Activated naive CD4-positive, alpha-beta T cell treated with Interleukin-2 at 50 U/mL for 16 hours (primary cell): ENCODE measurements at places on chromosomes 3 and 15.

DNA sequence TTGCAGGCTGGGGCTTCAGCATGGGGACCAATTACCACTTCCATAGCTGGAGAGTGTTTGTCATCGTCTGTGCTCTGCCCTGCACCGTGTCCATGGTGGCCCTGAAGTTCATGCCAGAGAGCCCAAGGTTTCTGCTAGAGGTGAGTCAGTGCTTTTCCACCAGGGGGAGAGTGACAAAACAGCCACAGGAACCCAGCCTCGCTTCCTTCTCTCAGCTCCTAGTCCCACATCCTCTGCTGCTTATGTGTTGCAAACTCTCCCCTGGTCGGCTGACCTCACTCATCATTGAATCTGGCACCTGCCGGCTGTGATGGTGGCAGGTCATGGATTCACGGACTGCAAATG is 158.3 kb downstream of the SV2B start:
- DNase-seq = no peak

GRCh38 chr15:74402873-74403587 is 30.7 kb downstream of the SEMA7A start:
- peak; percentile 79 for DNase-seq

GRCh38 chr3:48299746-48300712 is 33.4 kb downstream of the SPINK8 start:
- peak; percentile 25 for DNase-seq

DNA sequence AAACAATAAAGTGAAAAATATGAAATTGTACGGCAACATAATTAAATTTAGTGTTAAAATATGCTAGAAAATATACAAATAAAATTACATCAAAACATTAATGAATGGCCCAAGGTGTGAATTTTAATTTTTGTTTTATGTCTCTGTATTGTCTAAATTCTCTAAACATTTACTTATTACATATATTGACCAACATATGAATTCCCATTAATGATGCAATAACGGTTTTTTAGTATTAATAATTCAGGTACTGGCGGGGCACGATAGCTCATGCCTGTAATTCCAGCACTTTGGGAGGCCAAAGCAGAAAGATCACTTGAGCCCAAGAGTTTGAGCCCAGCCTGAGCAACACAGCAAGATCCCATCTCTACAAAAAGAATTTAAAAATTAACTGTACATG is 20.6 kb upstream of the XRN1 start:
- no peak for DNase-seq

- DNase-seq = no peak
Observed at GRCh38 chr3:14210290-14210688, 31.7 kb downstream of the LSM3 start.

DNA sequence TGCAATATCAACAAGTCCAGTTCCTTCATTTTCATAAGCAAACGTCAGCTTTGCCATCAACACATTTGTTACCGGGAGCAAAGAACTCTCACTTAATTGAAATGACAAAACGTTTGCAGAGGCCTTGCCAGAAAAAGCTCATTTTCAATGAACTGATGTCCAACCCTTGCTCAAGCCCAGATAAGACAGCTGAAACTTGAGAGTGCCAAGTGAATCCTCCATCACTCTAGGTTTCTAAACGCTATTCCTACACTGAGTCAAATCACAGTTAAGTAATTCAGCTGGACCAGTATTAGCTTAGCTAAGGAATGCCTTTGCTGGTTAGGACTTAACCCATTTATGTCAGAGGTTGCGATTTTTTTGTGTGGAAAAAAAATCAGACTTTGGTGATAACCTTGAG is 11.5 kb downstream of the CHSY1 start:
- DNase-seq = no peak

DNA sequence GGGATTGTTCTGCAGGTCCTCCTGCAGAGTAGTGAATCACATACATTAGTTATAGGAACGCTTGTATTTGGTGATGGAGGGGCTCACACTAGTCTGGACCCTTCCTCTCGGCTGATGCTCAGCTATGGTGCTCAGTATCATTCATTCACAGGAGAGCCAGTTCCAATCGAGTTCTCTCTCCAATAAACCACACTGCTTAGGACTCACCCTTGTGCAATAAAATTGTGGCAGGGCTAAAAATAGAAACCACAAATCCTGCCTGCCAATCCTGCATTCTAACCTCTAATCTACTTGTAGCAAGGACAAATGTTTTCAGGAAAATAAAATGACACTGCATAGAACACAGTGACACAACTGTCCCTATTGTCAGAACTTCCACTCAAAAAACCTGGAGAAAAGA is 138.4 kb upstream of the TBL1XR1 start:
- no peak for DNase-seq

DNA sequence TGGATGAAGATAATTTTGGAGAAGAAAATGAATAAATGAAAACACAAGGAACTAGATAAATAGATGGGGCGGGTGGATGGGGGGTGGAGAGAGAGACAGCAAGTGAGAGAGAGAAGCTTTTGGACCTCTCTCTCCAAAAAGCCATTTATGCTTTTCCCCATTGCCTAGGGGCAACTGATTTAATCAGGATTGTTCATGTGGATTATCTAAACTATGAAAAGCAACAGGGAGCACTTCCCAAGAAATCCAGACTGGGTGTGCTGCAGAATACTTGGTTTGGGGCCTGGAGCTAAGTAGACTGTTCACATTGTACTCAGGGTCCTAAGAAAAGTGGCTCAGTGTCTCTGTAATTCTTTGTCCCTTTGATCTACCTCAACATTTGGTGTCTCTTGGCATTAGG is 367.0 kb downstream of the TIGIT start:
- DNase-seq = no peak

DNA sequence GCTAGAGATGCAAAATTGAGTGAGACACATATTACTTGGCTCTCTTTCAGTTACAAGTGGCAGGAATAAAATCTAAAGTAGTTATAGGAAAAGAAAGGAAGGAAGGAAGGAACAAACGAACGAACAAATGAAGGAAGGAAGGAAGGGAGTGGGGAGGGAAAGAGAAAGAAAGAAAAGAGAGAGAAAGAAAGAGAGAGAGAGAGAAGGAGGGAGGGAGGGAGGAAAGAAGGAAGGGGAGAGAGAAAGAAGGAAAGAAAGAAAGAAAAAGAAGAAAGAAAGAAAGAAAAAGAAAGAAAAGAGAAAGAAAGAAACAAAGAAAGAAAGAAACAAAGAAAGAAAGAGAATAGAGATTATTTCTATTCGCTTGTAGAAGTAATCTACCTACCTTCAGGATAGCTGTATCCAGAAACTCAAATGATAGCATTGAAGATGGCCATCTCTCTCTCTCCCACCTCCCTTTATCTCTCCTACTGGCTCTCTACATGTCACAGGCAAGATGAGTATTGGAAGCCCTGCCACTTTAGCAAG is 229.7 kb upstream of the TLE3 start:
- DNase-seq = no peak

DNA sequence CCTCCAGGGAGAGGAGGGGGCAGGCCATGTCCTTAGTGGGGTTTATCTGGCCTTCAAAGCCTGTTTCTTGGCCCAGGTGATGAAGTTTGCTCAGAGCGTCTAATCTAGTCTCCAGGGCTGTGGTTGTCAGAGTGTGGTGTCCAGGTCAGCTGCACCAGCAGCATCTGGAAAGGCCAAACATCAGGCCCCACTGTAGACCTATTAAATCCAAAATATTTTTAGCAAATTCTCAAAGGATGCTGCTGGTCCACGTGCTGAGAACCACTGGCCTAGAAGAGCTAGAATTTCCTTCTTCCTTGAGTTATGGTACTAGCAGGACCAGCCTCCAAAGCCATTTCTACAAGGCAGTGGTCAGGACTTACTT is 28.9 kb downstream of the SLC28A1 start:
- no peak for DNase-seq

GRCh38 chr3:177894081-177894728 is 642.0 kb upstream of the KCNMB2 start:
- DNase-seq = no peak

GRCh38 chr3:102054543-102055080 is 205.3 kb downstream of the NFKBIZ start:
- no peak for DNase-seq

- DNase-seq = no peak
Observed at GRCh38 chr3:14282001-14282705, 103.5 kb downstream of the LSM3 start.

GRCh38 chr15:27250223-27250622 is 279.2 kb downstream of the GABRG3 start:
- no peak for DNase-seq

DNA sequence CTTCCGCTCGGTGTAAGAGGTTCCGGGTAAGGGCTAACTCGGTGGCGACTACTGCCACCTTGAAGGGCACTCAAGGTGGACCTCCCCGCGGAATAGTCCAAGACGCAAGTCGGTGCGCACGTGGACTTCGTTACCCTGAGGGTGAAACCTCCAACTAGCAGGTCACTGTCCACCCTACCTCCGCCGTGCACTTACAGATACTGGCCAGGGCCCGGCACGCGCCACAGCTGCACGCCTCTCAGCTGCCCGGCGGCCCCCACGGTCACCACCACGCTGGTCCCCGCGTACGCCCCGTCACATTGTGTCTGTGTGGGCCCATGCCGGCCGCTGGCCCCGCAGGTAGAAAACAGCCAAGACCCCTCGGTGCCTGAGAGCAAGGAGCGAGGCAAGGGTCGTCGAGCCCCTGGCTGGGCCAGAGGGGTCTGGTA is 1.1 kb downstream of the LTK start:
- DNase-seq = no peak

GRCh38 chr3:146542179-146542578 is 2.2 kb downstream of the PLSCR1 start:
- no peak for DNase-seq

- DNase-seq = no peak
Observed at GRCh38 chr3:16199769-16200168, 25.3 kb downstream of the GALNT15 start.

DNA sequence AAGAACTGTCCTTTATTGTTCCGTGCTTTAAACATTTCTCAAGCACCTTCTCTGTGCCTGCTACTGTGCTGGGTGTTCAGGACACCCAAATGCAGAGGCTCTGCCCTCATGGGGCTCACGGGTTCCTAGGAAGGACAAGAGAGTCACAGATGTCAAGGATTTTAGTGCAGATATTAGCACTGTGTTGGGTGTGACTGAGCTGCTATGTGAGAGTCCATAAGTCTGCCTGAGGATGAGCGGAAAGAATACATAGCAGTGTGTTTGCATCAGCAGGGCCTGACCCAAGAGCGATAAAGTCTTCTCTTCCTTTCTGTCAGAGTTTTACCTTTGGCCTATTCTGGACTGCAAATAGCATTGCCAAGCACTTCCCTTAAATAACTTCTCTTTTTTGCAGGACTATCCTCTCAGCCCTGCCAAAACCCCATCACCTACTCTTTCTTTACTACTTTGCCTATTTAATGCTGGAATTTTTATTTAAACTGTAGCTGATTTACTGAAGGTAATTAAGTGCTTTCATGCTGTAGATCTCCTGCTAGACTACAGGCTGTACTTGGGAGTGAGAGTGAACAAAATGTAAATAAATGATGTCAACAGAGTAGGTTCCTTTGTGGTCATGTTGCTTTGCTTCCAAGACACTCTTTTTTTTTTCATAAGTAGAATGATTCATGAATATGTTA is 459.4 kb upstream of the TPRG1 start:
- no peak for DNase-seq

DNA sequence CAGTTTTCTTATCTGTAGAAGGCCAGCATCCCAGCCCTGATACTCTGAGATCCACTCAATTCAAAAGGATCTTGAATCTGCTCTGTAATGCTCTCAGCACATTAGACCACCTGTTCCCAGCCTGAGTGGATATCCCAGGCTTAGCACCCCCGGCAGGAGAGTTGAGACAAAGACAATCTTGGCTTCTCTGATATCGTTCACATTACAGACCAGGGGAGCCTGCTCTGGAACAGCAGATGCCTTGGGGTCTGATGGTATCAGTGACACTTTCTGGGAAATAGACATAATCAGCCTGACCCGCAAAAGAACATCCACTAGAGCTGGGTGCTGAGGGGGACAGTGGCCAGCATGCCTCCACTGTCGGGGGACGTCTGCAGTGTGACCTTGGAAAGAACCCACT is 70.6 kb downstream of the BDH1 start:
- DNase-seq = no peak

GRCh38 chr3:62229908-62230307 is 143.4 kb downstream of the FEZF2 start:
- no peak for DNase-seq
